ENCODE measurements at places on chromosomes 11 and 22.

GRCh38 chr11:117980280-117980679, 5.9 kb upstream of the IL10RA start:
- no peak for DNase-seq

- no peak for DNase-seq
These were observed 23.7 kb upstream of the KLHL35 start for GRCh38 chr11:75456596-75457183.

DNA sequence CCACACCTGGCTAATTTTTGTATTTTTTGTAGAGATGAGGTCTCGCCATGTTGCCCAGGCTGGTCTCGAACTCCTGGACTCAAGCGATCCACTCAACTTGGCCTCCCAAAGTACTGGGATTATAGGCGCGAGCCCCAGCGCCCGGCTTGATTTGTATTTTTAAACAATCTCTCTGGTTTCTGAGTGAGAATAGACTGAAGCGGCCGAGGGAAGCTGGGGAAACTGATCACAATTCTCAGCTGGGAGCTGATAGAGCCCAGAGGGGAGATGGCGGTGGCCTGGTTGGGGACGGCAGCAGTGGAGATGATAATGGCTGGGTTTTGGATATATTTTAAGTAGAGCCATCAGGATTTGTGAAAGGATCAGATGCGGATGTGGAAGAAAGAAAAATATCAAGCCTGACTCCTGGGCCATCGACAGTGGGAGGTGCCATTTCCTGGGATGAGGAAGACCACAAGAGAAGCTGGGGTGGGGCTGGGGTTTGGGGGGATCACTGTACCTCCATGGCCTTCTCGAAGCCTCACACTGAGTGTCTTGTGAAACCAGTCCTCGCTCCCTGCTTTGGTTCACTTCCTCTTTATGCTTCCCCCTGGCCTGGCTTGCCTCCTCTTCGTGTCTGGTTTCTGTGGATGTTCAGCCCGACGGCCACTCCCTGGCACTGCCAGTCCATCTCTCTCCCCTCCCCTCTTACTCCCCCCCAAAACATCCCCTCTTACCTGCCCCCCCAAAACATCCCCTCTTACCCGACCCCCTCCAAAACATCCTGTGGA, 51.9 kb downstream of the IGLL1 start:
- DNase-seq = no peak

DNA sequence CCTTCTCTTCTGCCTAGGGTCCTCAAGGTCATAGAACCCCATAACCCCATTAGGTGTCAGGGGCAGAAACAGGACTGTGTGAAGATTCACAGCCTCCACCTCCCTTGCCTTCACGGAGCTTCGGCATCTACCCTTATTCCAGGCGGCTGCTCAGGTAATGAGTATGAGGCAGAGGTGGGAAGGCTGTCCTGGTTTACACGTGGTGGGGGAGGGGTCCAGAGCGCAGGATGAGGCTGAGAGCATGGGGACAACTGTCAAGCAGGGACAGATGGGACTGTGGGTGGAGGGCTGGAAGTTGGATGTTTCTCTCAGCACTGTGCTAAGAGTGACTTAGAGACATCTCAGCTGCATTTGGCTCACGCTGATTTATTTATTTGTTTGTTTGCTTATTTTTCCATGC, 4.3 kb upstream of the RAD9A start:
- no peak for DNase-seq

DNA sequence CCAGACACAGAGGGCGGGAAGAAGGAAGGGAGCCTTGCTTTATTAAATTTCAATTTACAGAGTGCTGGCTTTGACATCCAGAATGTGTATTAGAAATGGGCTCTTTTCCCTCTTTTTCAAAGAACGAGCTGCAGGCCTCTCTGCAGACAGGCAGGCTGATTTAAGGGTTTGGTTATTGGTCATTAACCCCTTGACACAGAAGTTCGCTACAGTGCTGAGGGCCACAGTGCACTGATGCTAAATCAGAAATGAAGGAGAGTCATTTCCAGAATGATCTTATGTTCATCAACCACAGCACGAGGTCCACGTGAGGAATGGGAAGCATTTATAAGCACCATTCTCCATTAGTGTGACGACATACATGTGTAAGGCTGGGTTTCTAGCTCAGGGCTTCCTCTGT, 51.8 kb downstream of the CSNK2A3 start:
- DNase-seq = no peak
